ENCODE measurements at places on chromosomes 2 and 18.

- no peak for DNase-seq
These were observed 1.4 kb upstream of the TMEM178A start for GRCh38 chr2:39664232-39664887.

GRCh38 chr2:1664076-1664605 is 80.2 kb downstream of the PXDN start:
- no peak for DNase-seq

- no peak for DNase-seq
These were observed 90.2 kb downstream of the EHD3 start for GRCh38 chr2:31324016-31324633.

- DNase-seq: no peak
These were observed 59.3 kb upstream of the CTIF start for GRCh38 chr18:48479531-48479930.

GRCh38 chr18:11850821-11851145 is 430 bp upstream of the CHMP1B start:
- no peak for DNase-seq

- DNase-seq: no peak
These were observed 70.3 kb downstream of the STEAP3 start for GRCh38 chr2:119293900-119294299.

GRCh38 chr2:61575447-61575859 is 37.3 kb upstream of the XPO1 start:
- no peak for DNase-seq

GRCh38 chr2:73907840-73908452 is 15.1 kb downstream of the ACTG2 start:
- no peak for DNase-seq

GRCh38 chr2:200635251-200635650 is 49.4 kb downstream of the AOX1 start:
- DNase-seq: no peak

GRCh38 chr18:33264566-33264965 is 176.0 kb downstream of the CCDC178 start:
- DNase-seq: no peak

DNA sequence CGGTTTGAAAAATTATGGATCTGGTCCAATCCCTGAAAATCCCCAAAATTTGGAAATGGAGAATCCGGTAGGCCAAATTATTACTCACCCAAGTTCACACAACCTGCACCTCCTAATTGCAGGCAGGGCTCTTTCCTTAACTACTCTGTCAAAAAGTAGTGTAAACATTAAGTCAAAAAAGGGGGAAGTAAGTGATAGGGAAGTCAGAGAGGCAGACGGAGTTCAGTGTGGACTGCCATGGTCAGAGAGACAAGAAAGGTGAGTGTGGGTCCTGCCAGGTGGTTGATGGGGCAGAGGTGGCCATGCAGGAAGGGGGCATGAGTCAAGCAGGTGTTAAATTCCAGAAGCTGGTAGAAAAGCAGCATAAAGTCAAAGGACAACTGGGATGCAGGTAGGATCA is 104.7 kb upstream of the STPG4 start:
- no peak for DNase-seq

DNA sequence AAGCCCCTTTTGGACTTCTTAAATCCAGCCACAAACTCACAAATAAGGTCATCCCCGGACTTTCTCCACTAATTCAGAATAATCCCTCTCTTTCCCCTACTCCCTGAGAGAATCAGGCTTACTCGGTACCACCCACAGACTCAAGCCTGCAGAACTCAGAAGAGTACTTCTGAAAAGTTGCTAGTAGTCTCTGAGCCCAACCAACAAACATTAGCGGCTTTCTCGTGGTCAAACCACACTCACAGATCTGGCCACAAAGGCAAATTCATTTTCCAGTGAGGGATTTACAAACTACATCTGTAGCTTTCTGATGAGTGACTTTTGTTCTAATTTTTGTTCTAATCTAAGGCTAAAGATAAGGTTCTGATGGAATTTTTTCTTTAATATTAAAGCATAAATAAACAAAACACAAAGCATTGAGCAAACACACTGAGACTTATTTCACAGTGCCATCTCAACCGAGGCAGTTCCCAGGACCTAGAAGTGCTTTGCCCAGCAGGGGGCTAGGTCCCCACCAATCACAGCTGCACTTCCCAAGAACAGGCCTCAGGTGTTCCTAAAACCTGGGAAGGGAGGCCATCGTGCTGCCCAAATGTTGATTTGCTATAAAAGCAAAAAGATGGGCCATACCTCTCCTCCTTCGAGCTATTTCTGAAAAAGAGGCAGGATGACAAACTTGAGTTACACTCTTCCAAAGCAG is 110.7 kb downstream of the COLEC12 start:
- DNase-seq: no peak

GRCh38 chr2:71974846-71975245 is 172.8 kb downstream of the CYP26B1 start:
- no peak for DNase-seq

- DNase-seq: no peak
These were observed 41.7 kb downstream of the RAMP1 start for GRCh38 chr2:237900891-237901831.

DNA sequence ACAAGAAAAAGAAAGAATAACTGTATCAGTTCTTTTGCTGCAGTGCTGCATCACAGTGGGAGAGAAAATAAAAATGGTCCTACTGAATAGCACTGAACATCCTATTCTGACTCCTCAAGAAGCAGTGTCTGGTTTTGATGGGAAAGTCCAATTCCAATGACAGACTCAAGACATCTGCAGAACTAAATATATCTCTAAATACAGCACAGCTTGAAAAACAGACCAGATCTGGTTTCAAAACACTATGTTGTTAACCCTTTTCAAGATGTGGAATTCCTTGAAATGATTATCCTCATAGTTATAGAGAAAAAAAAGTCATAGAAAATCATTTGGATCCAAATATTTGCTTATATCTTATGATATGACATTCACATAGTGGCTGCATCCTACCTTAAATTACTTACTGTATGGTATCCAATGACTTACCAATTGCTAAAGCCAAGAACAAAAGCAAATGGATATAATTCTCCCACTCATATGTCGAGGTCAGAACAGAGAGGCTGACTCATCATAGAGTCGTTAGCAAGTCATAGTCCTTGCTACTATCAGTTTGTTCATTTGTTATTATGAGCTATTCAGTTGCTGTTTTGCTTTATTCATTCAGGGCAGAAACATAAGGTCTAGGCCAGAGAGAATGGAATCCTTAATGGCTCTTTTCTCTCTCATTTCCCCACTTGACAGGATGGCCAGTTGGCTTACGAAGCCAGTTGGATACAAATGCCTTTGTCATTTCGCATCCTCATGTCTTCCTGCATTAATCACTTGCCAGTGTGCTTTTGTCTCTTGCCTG is 62.5 kb upstream of the ACVR2A start:
- no peak for DNase-seq

GRCh38 chr2:136185981-136186776 is 68.2 kb upstream of the CXCR4 start:
- no peak for DNase-seq

GRCh38 chr2:168462543-168463045 is 6.5 kb downstream of the CERS6 start:
- no peak for DNase-seq

GRCh38 chr18:79515944-79516351 is 120.2 kb downstream of the NFATC1 start:
- no peak for DNase-seq

GRCh38 chr2:214881647-214882202 is 72.2 kb upstream of the BARD1 start:
- DNase-seq: no peak

DNA sequence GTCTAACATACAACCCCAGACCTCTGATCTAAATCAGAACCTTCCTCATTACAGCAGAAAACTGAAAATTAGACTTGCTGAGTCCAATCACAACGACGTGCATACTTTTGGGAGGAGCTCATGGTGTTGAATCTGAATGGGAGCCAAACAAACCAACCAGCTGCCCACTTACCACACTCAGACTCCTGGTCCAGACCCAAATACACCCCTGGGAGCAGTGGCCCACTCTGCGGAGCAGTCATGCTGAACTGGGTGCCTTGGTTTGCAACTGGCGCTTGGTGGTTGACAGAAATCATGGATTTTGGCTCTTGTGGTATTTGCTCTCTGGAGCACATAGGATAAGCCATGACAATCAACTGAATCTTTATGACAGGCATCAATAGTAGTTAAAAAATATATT is 253.6 kb upstream of the TNP1 start:
- no peak for DNase-seq

GRCh38 chr2:55804535-55804934 is 110.9 kb upstream of the PNPT1 start:
- no peak for DNase-seq

Measured in stimulated activated CD8-positive, alpha-beta memory T cell treated with anti-CD3 and anti-CD28 coated beads, Interleukin-4, amount 100 ng/mL, for 1 hour (primary cell).